ENCODE measurements at places on chromosomes 1 and 21.

DNA sequence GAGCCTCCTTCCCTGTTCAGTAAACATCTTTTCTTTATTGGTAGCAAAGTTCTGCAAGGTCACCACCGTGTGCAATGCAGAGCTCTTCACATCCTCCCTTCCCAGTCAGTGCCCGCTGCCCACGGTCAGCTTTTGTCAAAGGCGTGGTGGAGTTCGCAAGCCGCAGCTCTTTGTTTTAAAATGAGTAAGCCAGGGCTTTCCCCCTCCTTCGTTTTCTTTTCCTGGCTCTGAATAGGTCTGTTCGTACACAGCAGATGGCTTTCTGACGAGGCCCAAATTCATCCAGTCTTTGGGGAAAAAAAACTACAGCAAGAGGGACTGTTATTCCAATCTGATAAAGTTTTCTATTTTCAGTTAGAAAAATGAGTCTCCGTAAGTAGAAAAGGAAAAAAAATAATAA, 153.2 kb downstream of the LRIG2 start:
- peak; percentile 19 for DNase-seq

GRCh38 chr1:64624808-64625207, 120.1 kb upstream of the RAVER2 start:
- DNase-seq: no peak

DNA sequence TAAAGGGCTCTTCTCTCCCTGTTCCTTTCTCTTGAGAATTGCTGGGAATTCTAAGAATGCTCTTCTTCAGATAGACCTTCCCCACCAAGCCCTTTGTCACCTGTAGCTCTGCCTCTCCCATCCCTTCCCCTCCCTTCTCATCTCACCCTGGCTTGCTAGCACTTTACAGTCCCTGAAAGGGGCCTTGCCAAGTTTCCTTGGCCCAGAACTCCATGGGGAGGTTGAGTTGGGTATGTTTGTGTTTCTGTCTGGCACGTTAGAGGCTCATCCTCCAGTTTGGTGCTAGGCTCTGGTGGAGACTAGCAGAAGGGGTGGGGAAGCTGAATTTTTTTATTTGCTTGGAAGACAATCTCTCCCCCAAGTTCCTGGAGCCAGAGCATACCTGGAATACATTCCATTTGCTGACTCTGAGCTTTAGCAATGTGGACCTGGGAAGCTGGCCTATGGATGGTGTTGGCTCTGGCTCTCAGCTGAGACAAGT, 4.9 kb downstream of the CGN start:
- DNase-seq: no peak

DNA sequence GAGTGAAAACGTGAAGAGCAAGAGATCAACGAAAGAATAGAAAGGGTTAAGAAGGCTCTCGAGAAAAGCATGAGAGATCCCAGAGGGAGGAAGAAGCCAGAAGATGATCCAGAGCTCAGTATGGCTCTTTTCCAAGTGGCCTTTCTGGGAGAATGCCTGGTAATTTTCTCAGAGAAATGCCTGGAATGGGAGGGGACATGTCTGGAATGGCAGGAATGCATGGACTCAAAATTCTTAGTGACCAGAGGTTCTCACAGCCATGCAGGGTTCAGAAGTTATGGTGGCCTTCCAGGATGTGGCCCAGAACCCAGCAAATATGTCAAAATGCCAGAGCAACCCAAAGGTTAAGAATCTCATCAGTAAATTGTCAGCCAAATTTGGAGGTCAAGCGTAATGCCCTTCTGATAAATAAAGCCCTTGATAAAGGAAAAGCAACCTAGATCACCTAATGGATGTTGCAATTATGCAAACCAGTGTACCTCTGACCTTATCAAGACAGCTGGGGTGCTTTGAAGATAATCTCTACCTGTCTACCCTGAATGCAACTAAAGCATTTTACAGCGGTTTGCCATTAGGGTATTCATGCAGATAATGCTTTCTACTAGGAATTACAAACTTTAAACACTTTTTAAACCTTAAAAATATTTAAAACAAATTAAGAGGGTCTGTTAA, 53.1 kb downstream of the NBPF6 start:
- DNase-seq: no peak

DNA sequence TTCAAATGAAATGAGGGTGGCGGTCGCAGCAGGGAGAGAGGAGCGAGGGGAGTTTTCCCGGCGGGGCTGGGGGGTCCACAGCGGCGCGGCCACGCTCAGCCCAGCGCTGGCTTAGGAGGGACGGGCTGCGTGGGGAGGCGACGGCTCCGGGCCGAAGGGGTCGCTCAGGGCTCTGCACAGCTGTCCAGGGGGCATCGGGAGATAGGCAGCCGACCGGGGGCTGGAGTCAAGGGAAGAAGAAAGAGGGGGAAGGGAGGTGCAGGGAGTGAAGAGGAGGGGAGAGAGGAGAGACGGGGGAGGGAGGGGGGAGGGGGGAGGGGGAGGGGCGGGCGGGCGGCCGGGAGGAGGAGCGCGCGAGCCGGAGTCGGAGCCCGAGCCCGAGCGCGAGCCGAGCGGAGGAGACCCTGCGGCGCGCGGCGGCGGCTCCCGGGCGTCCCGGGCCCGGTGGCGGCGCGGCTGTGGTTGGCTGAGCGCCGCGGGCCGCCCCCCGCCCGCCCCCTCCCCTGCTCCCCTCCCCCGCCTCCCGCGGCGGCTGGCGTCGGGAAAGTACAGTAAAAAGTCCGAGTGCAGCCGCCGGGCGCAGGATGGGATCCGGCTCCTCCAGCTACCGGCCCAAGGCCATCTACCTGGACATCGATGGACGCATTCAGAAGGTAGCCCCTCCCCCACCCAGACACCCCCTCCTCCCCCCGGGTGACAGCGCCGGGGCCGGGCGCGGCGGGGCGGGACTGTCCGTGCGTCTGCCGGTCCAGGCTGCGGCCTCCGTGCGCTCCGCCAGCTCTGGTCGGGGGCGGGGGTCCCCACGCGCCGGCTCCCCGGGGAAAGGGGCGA, at the start of gene PDE9A:
TSS of gene PDE9A (plus strand) at position 391 of the 831 bp plus-strand sequence. CDS start at position 585, 194 bp downstream.
- DNase-seq: peak; percentile 40

DNA sequence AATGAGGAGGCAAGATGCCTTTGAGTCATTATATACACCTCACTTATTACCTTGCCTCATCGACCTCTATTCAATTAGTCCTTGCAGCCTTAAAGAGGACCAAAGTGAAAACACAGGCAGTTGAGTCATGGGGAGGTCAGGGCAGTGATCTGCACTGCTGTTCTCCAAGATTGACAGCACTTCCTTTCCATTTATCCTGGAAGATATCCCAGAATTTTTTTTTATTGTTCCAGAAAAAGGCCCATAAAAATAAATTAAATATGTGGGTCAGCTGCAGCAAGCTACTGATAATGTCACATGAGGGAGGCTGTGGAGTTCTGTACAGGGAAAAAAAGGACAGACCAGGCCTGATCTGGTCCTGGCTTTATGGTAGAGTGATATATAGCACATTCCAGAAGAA, 33.2 kb upstream of the CDC42BPA start:
- no peak for DNase-seq

DNA sequence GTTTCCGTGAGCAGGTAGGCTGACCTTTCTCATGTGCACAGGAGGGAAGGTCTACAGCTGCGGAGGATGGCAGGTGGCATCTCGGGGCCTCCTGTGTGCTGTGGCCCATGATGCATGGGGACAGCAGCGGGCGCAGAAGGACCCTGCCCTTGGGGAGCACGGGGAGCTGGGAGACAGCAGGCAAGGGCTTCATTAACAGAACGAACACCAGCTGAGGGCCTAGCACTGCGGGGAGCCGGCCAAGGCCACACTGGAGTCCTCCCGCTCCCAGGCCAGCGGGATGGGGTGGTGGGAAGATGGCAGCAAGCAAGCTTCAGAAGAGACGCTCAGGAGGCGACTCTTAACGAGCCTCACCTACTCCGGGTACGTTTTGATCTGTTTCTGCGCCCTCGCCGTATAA, 66.6 kb downstream of the SCCPDH start:
- DNase-seq: no peak

GRCh38 chr1:97078872-97079271, 357.3 kb downstream of the PTBP2 start:
- no peak for DNase-seq

- DNase-seq: no peak
These were observed 7.1 kb downstream of the CYB561D1 start for GRCh38 chr1:109500941-109501381.

GRCh38 chr1:1281533-1282321, 1.5 kb downstream of the SCNN1D start:
- peak; percentile 56 for DNase-seq

DNA sequence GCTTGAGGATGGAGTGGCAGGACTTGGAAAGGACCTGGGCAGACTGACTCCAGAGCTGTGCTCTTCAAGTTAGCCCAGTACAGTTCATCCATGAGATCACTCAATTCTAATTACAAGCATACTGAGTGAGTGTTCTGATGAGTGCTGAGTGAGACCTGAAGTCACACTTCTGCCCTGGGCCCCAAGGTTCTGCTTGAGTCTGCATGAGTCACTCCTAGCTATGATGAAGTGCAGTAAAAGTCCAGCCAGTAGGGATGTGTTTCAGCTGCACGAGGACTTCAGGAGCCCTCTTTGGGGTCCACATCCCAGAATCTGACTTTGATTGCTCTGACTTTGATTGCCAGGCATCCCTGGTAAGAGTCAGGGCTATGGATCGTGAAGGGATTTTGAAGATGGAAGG, 35.8 kb downstream of the PLEKHA6 start:
- peak; percentile 76 for DNase-seq

DNA sequence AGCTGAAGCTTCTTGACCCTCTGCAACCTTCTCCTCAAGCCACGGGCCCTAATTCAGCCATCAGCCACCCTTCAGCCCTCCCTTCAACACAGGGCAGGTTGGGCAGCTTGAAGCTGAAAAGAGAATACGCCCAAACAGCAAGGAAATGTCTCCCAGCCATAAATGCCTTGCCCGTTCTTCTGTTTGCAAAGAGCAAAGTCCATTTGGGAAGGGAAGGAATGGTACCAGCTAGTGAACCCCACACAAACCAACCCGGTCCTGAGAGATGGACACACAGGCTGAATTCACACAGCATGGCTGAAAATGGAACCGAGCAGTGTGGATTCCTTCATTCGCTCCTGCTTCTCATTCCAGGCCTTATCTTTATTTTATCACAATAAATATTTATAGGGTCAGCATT, 11.5 kb downstream of the PLEKHA6 start:
- no peak for DNase-seq

GRCh38 chr1:37096523-37096922, 62.2 kb upstream of the GRIK3 start:
- peak; percentile 3 for DNase-seq

GRCh38 chr1:210448297-210448892, 119.7 kb downstream of the HHAT start:
- peak; percentile 25 for DNase-seq

GRCh38 chr1:116067566-116067890, 43.7 kb upstream of the MAB21L3 start:
- no peak for DNase-seq

- DNase-seq: no peak
These were observed 156.5 kb downstream of the SLC45A1 start for GRCh38 chr1:8474369-8474768.

DNA sequence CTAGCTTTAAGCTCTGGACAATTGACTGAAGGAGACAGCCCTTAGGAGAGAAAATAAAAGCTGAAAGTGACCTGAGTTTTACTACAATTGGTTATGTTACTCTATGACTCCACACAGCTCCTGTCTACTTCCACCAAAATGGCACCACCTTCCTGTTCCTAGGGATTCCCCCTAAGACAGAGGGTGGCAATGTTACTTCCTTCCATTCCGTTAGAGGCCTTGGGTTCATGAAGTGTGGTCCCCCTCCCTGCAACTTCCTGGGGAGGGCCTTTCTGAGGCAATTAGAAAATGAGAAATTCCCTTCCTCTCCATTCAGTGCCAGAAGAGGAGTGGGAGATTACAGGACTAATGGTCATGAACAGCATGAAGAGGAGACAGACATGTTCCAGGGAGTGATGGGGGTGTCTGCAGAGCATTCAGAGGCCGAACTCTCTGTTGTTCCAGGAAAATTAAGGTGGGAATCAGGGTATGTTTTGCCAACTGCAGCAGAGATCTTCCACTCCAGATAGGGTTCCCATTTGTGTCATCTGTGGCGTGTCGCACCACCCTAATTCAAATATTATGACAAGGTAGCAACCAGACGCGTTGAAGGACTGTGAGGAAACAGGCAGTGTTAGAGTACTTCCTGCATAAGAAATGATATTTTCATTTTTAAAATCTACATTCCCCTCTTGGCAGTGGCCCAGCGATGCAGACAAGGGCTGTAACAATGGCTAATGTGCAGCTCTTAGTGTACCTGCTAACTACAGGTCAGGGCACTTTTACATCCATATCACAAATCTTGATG, 53.1 kb upstream of the TRIM67 start:
- no peak for DNase-seq

DNA sequence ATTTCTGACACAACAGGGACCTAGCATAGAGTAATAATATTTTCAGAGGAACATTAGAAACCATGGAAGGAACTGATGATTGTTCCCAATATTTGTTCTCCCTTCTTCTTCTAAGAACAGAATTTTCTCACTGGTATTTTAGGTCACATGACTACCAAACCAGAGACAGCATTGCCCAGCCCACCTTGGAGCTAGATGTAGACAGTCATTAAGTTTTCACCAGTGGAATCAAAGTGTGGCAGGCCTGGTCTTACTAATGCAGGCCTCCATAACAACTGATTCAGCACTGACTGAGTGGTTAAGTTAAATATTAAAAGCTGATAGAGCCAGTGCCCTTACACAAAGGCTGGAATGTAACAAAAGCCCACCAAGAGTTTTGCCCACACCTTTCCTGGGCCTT, 244.4 kb downstream of the ZNF648 start:
- no peak for DNase-seq

Measured in activated CD4-positive, alpha-beta T cell treated with anti-CD3 and anti-CD28 coated beads for 48 hours (primary cell).